ENCODE measurements at places on chromosomes 16 and 17. TPM values are rescaled to one million over a fixed set of nuclear protein-coding genes. Genes with fewer than 3 reads are reported as not detected.

GRCh38 chr17:8468980-8469379 lies 33.3 kb downstream of the NDEL1 start:
- DNase-seq, result no peak

DNA sequence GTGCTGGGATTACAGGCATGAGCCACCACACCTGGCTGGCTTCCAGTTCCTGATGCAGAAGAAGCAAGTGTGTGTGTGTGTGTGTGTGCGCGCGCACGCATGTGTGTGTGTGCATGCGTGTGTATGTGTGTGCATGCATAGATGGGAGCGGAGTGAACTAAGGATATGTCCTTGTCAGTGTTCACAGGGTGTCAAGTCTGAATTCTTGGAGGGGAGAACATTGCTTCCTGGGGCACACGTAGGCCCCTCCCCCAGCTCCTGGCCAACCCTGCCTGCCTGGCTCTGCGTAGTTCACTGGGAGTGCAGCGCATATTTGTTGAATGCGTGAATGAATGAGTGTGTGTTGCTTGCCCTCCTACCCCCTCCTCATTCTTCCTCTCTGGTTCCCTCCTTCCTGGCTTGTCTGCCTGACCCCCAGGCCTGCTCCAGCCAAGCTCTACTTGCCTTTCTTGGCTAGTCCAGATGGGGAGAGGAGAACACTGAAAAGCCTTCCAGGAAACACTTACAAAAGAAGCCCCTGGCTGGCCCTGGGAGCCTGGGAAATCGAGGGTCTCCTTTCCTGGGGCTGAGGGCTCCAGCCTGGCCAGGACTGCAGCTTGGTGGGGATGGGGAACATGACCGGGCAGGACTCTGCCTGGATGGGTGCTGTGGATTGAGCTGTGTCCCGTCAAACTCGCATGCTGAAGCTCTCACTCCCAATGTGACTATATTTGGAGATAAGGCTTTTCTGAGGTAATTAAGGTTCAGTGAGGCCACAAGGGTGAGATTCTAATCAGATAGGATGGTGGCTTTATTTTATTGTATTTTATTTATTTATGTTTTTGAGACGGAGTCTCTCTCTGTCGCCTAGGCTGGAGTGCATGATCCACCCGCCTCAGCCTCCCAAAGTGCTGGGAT lies 27.9 kb downstream of the IGFBP4 start:
- no peak for DNase-seq

GRCh38 chr16:66924527-66925321 lies 611 bp downstream of the RRAD start:
- no peak for DNase-seq

DNA sequence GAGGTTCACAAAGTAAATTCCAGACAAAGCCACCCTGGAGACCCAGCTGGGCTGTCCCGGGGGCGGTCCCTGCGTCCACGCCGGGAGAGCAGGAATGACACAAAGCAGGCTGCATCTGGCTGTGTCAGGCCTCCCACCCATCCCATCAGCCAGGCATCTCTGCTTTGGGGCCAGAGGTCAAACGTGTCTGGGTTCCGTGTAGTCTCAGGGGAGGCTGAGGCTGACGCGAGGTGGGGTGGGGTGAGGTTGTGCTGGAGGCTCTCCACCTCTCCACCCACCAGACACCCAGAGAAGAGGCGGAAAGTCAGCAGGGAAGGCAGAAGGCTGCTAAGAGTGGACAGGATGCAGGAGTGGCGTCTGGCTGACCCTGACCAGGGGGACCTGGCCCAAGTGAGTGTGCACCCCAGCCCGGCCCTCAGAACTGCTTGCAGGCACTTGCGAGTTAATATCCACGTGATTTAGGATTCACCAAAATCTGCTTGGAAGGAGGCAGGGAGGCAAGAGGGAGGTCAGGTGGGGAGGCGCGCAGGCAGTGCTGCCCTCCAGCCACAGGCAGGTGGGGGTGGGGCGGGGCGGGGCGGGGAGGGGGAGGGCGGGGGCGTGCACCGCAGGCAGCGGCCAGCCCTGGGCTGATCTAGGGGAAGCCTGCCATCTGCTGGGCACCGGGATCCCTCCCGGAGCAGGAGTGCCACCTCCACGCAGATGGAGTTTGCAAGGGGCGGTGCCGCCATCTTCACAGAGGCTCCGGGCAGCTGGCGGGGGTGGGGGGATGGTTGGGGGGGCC lies 44.3 kb downstream of the TBC1D16 start:
- DNase-seq, result no peak

- no peak for DNase-seq
These were observed 126.1 kb downstream of the PITPNC1 start for GRCh38 chr17:67503184-67503583.

The SEPTIN1 gene
- 2.1 TPM for polyA plus RNA-seq

- no peak for DNase-seq
These were observed 9.0 kb downstream of the ZDHHC1 start for GRCh38 chr16:67407176-67407787.

DNA sequence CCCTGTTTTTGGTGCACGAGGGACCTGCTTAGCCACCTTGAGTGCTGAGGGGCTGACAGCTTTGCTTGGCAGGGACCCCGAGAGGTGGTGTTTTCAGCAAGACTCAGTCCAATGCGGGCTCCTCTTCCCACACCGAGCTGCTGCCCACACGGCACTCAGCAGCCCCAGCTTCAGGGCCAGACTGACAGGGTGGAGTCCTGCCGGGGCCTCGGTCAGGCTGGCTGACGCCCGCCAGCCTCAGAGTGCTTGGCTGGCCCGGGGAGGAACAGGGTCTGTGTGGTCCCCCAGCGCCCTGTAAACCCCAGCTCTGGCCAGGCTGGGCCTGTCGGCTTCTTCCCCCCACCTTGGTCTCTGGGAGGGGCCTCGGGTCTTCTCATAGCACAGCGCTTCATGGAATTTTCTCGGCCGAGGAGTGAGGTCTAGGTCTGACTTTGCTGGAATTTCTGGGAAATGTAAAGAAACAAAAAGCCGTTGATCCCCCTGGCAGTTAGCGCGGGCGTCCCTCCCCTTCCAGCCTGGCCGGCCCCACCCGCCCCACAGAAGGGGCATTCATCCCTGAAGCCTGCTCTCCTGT lies 2.6 kb downstream of the SOX8 start:
- no peak for DNase-seq

- DNase-seq, result no peak
These were observed 444 bp downstream of the HELZ start for GRCh38 chr17:67244431-67245072.

GRCh38 chr16:1677942-1678499 lies at the start of gene JPT2:
TSS of gene JPT2 (plus strand) at chr16:1678279. CDS start at chr16:1678313, 34 bp downstream.
- peak; percentile 91 for DNase-seq

DNA sequence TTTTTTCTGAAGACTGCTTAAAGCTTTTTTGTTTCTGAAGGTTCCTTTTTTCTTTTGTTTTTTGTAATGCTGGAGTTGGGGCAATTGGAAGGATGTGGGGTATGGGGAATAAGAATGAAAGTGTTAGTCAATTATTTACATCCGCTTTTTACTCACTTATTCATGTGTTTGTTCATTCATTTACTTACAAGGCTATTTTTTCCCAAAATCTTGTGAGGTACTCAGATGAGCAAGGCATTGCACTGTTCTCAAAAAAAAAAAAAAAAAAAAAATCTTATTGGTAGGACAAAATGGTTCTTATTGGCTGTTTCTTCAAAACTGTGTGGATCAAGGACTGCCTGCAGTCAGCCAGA lies 55.7 kb downstream of the PLD6 start:
- DNase-seq, result no peak

GRCh38 chr16:65114527-65114926 lies 7.3 kb downstream of the CDH11 start:
- DNase-seq, result no peak

- DNase-seq, result no peak
These were observed 1.4 kb downstream of the LIG3 start for GRCh38 chr17:34981538-34982241.

DNA sequence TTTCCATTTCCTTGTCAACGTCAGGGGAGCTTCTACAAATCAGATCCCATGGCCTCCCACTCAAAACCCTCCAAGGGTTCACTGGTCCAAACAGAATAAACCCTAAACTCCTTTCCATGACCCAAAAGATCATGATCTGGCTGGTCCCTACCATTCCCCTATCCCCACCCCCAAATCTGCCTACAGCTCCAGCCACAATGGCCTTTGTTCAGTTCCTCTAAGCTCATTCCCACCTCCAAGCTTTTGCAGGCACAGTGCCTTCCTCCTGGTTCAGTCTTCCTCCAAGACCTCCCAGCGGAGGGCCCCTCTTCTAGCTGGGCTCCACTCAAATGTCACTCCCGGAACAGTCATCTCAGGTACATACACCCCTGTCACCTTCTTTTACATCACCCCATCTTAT lies 2.0 kb downstream of the GPRC5B start:
- DNase-seq, result no peak

The GAST gene
- not detected for polyA plus RNA-seq

- DNase-seq, result no peak
These were observed 8.9 kb upstream of the KRTAP17-1 start for GRCh38 chr17:41324180-41325075.

GRCh38 chr17:32621612-32622312 lies 135.0 kb downstream of the CDK5R1 start:
- no peak for DNase-seq

- no peak for DNase-seq
These were observed 6.4 kb upstream of the MTSS2 start for GRCh38 chr16:70692130-70692872.

The NPIPA3 gene
- 10.9 TPM for polyA plus RNA-seq

DNA sequence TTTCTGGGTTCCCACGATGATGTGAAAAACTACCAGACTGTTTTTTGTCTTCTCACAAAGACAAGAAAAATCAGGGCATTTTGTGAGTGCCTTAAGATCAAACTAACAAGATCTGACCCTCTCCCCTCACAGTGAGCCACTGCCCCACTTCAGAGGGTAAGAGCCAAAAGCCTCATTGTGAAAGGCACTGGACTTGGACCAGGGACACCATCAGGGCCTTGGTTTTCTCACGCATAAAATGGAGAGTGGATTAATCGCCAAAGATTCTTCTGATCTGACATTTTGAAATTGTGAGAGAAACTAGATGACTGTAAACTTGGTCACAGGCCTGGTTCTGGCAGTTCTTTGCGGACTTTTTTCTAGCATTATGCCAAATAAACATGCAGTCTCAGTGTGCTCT lies 21.0 kb upstream of the ENDOV start:
- no peak for DNase-seq

- no peak for DNase-seq
These were observed 75.9 kb downstream of the PRKCA start for GRCh38 chr17:66378296-66378695.
